ENCODE measurements at places on chromosomes 5 and 9.
A peak's percentile ranks its signal among the peaks of the same experiment; 100 is the strongest.

GRCh38 chr9:128160603-128160987, 530 bp downstream of the BBLN start:
- DNase-seq = peak; percentile 58

GRCh38 chr9:74973714-74974113, 21.0 kb upstream of the C9orf40 start:
- DNase-seq = no peak

GRCh38 chr9:121577166-121577565, 74.3 kb upstream of the DAB2IP start:
- no peak for DNase-seq

DNA sequence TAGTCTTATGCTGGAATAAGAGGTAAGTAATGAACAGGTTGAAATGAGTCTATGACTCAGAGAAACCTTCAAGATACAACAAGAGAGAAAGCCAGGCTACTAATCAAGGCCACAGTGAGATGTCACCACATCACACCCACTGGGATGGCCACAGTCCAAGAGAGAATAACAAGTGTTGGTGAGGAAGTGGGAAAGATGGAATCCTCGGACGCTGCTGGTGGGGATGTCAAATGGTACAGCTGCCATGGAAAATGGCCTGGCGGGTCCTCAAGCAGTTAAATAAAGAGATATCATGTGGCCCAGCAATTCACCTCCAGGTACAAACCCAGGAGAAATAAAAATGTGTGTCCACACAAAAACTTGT, 41.9 kb upstream of the NEURL1B start:
- DNase-seq = no peak

- DNase-seq = no peak
Measured at GRCh38 chr9:108662956-108663355, 192.8 kb downstream of the ACTL7B start.

DNA sequence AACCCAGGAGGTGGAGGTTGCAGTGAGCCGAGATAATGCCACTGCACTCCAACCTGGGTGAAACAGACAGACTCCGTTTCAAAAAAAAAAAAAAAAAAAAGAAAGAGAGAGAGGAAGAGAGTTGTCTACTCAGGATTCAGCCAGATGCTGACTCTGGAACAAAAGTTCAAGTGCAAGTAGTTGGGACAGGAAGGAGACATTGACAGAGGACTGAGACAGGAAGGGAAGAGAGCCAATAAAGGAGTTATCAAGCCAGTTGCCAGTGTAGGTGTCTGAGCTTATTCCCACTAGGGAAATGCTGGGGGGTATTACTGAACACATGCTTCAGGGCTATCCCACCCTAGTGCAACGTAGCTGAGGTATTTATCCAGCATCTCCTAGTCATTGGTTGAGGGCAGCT, 147.7 kb upstream of the SLC1A3 start:
- no peak for DNase-seq

- no peak for DNase-seq
Measured at GRCh38 chr9:115202960-115203751, 85.2 kb upstream of the TNC start.

- DNase-seq = no peak
Measured at GRCh38 chr5:71986101-71986500, 121.2 kb upstream of the MAP1B start.

DNA sequence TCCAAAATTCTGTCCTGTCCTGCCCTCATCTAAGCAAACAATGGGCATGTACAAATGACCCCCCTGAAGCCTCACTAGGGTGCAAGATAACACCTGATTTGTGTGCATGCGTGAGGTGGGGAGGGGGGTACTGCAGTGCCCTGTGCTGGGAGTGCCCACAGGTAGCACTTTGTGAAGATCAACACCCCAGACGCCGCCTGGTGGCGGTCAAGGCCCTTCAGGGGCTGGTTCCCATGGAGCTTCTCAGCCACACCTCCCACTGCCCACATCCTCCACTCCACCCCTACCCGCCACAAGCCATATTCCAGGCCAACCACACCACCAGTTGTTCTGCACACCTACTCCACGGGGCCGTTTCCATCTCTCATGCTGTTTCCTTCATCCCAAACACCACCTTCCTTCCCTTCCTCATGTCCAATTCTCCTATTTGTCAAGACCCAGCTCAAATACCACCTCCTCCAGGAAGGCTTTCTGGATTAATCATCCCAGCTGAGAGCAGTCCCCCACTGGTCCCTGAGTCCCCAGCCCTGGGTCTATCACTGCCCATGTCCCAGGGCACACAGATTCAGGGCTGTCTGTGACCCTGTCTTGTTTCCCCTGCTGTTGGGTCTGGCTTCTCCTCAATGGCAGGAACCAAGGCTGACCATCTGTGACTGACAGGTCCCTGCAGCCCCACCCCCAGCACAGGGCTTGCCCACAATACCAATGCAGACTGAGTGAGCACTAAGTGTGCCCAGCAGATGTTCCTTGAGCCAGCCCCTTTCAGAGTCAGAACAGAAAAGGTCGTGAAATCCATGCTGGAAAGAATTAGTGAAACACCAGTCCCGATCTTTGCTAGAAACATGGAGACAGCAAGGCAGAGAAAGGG, 178.4 kb downstream of the PAX5 start:
- peak; percentile 63 for DNase-seq

GRCh38 chr9:113349445-113350094, at the start of gene BSPRY:
BSPRY (plus strand) TSS chr9:113349541; CDS start chr9:113349580, 39 bp downstream.
- DNase-seq = peak; percentile 50

- DNase-seq = no peak
Measured at GRCh38 chr5:128216860-128217531, 133.4 kb downstream of the SLC12A2 start.
